ENCODE measurements at places on chromosomes 11 and 22.
A peak's percentile ranks its signal among the peaks of the same experiment; 100 is the strongest.

- DNase-seq = no peak
Observed at GRCh38 chr11:64477675-64478074, 113.3 kb upstream of the SLC22A12 start.

GRCh38 chr11:14079011-14079410 is 116.5 kb downstream of the SPON1 start:
- DNase-seq = no peak

DNA sequence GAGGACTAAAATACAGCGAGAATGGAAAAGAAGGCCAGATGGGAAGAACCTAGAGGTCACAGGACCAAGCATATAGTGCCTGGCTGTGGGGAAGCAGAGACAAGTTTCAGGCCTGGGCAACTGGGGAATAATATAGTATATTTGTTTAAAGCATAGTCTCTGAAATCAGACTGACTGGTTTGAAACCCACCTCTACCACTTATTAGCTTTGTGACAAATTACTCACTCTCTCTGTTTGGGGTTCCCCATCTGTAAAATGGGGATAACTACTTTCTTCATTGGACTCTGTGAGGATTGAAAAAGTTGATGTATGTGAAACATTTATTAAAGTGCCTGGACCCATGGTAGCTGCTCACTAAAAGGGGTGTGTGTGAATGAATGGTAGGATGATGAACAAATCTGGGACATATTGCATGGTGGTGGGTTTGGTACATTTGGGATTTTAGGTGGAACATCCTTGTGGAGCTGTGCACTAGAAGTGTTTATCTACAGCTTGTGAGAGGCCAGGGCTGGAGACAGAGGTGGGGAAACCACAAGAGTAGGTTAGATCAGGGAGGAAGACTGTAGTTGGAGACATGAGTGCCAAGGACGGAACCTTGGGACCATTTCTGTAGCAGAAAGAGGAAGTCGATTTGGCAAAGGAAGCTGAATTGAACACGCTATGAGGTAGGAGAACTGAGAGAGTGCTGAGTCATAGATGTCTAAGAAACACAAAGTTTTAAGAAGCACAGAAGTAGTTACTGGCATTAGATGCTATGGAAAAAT is 52.6 kb downstream of the SWAP70 start:
- DNase-seq = peak; percentile 92

- DNase-seq = no peak
Observed at GRCh38 chr22:49976439-49977175, 16.0 kb downstream of the PIM3 start.

GRCh38 chr11:122882189-122882856 is at the start of gene JHY:
TSS of gene JHY (plus strand) at chr11:122882759. CDS start at chr11:122885850, 3,091 bp downstream.
- DNase-seq = peak; percentile 36

GRCh38 chr11:125398475-125398874 is 97.6 kb downstream of the FEZ1 start:
- no peak for DNase-seq

GRCh38 chr11:105399511-105399910 is 210.4 kb upstream of the GRIA4 start:
- DNase-seq = peak; percentile 26

DNA sequence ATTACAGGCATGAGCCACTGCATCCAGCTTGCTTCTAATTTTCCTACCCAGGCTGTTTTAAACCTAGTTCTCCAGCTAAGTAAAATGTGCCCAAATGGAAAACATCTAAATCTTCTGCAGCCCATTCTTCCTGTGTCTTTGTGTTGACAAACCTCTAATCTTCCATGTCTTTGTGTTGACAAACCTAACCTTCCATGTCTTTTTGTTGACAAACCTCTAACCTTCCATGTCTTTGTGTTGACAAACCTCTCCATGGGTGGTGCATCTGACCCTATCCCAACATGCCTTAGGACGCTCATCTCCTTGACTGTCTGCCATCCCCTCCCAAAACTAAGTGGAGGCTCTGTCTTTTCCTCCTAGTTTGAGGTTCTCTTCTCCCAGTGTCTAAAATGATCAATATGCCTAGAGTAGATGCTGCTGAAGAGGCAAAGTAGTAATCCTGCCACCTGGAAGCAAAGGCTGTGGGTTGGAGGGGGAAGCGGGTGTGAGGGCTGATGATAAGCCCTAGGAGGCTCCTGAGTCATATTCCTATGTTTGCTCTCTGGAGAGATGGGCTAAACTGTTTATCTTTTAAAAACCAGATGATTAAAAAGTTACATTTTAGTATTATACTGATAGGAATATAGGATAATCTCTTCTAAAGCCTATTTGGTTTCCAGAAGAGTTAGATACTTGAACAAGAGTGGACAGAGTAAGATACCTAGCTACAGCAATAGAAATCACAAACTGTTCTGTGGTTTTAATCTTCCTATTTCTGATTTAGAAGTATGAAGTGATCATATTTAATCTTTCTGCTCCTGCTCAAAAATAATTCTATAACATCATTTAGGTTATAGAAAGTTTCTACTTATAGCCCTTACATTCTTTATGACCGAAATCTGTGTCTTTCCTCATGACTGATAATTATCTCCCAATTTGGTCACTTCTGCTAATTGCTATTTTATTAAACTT is 7.9 kb downstream of the FEN1 start:
- DNase-seq = no peak

GRCh38 chr11:120746376-120746775 is 234.8 kb downstream of the GRIK4 start:
- DNase-seq = no peak

- no peak for DNase-seq
Observed at GRCh38 chr11:90717522-90717921, 494.7 kb upstream of the CHORDC1 start.

- DNase-seq = no peak
Observed at GRCh38 chr11:38411149-38411548, 1813.1 kb upstream of the RAG2 start.

DNA sequence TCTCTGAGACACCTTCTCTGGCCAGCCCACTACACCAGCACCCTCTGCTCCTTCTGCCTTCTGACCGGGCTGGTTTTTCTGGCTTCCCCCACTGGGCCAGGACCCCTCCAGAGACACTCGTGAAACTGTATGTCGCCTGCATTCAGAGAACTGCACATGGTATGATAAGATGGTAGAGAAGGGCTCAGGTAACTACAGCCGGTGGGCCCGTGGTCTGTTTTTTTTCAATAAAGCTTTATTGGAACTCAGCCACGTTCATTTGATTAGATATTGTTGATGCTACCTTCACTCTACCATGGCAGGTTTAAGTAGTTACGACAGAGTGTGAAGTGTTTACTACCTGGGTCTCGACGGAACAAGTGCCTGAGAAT is 514.0 kb downstream of the TBC1D22A start:
- no peak for DNase-seq

DNA sequence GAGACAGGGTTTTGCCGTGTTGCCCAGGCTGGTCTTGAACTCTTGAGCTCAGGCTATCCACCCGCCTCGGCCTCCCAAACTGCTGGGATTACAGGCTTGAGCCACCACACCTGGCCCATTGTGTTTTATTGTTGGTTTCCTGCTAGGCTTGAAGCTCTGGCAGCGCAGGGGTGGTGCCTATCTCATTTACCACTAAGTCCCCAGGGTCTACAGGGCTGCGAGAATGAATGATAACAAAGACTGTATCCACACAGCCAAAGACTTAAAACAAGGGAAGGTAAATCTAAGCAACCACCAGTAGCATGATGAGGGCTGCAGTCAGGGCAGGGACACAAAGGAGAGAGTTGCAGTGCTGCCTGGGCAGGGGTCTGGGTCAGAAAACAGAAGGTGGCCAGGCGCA is 37.3 kb upstream of the XBP1 start:
- DNase-seq = no peak

DNA sequence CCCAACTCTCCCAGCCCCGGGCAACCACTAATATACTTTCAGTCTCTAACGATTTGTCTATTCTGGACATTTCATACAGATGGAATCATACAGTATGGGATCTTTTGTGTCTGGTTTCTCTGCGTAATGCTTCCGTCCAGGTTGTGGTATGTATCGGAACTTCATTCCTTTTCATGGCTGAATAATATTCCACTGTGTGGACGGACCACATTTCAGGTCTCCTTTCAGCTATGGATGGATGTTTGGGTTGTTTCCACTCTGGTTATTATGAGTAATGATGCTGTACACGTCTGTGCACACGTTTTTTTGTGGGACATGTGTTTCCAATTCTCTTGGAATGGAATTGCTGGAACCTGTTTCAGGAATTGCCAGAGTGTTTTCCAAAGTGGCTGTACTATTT is 17.4 kb upstream of the CPT1A start:
- no peak for DNase-seq

DNA sequence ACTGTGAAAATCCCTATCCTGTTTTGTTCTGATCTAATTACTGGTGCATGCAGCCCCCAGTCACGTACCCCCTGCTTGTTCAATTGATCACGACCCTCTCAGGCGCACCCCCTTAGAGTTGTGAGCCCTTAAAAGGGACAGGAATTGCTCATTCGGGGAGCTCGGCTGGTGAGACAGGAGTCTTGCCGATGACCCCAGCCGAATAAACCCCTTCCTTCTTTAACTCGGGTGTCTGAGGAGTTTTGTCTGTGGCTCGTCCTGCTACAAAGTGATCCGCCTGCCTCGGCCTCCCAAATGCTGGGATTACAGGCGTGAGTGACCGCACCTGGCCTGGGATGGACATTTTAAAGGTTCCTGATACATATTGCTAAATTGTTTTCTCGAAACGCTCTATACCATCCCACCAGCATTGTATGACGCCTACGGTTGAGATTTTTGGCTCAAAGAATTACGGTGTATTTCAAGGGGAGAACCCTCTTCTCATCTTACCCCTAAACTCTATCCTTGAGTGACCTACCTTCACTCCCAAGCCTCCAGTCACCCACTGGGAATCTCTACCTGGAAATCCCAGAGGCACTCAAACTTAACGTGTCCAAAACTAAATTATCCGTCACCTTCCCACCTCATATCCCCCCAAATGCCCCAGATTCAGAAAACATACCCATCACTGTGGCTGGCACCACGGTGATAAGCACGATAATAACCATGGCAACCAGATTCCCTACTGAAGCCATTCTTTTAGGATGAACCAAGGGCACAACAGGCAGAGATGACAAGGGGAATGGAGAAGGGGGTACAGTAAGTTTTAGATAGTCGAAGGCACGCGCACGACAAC is 789 bp upstream of the POLA2 start:
- no peak for DNase-seq

DNA sequence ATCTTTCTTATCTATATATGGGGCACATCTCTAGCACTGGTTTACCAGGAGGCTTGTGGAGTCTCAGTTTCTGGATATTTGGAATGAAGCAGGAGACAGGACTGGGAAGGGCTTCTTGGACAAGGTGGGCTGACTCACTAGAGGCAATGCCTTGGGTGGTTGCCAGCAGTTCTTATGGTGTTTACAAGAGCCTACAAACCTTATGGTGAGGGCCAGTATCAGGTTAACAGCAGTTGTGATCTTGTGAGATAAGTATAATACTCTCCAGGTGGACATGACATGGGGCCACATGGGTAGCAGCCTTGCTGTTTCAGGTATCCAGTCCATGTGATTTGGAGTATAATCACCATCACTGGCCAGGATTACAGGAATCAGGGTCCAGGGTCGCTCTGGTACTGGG is 10.2 kb downstream of the FUT4 start:
- no peak for DNase-seq

GRCh38 chr11:2760196-2760871 is 60.5 kb upstream of the KCNQ1OT1 start:
- no peak for DNase-seq

DNA sequence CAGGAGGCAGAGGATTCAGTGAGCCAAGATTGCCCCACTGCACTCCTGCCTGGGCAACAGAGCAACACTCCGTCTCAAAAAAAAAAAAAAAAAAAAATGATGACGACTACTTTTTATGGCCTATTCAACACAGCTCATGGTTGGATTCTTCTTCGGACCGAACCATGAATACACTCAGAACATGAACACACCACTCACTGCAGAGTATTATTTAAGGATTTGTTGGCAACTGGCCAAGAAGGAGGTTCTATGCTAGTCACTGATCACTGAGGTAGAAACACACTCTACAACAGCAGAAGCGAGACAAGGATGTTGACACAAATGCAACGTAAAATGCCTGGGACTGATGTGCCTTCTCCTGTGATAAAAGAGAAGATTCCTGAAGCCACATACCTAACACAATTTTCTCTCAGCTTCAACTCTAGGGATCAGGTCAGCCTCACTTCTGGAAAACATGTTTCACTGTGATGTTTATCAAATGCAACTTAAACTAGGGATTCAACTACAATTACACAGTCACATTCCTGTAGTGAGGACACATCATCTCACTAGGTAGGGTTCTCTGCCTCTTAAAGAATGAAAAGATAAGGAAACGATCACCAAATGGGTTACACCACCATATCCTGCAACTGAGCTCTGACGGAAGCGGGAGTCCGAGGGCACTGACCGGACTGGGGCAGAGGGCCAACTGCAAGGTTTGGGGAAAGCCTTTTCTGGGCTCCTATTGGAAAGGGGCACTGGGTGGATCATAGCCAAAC is 82.5 kb downstream of the SGSM3 start:
- DNase-seq = no peak

GRCh38 chr11:96254087-96254486 is 88.9 kb downstream of the MAML2 start:
- DNase-seq = no peak

DNA sequence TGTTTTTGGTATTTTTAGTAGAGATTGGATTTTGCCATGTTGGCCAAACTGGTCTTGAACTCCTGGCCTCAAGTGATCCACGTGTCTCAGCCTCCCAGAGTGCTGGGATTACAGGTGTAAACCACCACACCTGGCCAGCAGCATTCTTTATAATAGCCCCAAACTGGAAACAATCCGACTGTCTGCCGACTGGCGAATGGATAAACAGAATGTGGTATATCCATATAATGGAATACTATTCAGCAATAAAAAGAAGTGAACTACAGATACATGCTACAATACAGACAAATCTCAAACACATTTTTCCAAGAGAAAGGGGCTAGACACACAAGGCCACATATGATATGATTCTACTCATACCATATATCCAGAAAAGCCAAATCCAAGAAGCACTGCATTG is 151.3 kb downstream of the ST3GAL4 start:
- no peak for DNase-seq

DNA sequence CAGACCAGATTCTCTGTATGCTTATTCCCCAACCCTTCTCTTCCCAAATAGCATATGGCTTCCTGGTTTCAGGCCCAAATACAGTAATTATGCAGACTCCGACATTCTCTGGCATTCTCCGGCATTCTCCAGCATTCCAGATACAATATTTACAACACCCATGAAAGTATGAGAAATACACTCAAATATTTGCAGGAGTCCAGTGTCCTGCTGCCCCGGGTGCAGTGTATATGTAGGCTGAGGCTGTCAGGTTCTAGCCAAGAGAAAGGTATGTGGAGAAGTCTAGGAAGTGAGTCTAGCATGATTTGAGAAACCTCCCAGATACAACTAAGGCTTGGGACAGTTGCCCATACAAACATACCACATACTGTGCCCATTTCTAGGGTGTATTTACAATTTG is 160.7 kb downstream of the SOX6 start:
- no peak for DNase-seq

GRCh38 chr11:73395297-73396208 is 19.4 kb downstream of the RELT start:
- no peak for DNase-seq
